ENCODE measurements at places on chromosomes 7 and 10.
A peak's percentile ranks its signal among the peaks of the same experiment; 100 is the strongest.

DNA sequence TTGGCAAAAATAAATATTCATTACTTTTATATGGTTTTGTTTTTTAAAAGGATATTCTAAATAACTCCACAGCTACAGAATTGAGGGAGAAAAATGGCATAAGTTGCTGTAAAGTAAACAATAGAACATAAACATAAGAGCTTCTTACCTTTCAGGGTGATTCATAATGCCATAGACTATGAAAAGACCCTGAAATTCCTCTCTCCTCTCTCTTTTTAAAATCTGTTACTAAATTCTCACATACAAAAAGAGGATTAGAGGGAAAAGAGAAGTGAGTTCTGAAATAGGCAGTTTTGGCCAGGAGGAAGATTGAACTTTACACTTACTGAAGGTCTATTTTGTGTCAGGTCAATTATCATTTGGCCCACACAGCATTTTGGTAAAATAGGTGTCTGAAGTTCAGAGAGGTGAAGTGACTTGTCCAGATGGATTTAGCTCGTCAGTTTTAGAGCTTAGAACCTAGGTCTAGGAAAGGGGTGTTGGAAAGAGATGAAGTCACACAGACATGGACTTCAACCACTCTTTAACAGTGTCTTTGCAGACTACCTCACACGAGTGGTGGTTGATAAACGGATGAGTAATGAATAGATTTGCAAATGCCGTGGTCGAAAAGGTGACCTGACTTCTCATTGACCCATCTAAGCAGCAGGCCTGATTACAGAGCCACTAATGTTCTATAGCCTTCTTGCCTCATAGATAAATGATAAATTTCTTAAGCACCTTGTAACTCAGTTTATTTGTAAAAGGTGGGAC is 190.6 kb upstream of the CCDC6 start:
- DNase-seq = no peak

DNA sequence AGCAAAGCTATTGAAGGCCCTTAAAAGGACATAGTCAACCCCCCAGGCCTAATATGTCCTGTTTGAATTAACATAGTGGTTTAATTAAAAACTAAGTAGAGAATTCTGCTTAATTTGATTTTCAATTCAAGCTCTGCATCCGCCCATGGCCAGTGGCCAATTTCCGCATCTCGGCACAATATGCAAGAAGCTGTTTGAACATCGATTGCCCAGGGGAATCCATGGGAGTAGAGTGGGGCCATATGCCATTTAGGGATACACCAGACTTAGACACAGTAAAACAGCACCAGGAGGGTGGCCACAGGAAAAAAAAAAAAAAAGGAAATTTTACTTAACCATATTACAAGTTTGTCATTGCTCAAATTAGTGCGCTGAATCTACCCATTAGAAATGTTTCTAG is 100.4 kb downstream of the LMBR1 start:
- no peak for DNase-seq

- no peak for DNase-seq
Measured at GRCh38 chr10:89275383-89275782, 23.8 kb upstream of the LIPA start.

DNA sequence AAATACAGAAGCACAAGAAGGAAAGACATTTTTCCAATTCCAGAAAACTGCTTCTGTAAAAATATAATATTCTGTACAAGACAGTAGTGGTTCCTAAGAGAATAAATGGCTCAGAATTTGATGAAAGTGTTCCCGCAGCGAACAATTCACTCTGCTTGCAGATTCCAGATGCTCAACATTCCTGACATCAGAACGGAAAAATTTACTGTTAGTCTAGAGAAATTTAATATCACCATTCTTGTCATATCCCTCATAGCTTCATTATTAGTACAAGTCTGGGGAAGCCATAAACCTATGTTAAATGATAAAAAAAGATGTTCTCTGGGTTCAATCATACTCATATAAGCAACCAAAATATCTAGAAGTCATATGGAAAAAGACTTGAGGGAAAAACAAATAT is 83.6 kb downstream of the MPP7 start:
- no peak for DNase-seq

DNA sequence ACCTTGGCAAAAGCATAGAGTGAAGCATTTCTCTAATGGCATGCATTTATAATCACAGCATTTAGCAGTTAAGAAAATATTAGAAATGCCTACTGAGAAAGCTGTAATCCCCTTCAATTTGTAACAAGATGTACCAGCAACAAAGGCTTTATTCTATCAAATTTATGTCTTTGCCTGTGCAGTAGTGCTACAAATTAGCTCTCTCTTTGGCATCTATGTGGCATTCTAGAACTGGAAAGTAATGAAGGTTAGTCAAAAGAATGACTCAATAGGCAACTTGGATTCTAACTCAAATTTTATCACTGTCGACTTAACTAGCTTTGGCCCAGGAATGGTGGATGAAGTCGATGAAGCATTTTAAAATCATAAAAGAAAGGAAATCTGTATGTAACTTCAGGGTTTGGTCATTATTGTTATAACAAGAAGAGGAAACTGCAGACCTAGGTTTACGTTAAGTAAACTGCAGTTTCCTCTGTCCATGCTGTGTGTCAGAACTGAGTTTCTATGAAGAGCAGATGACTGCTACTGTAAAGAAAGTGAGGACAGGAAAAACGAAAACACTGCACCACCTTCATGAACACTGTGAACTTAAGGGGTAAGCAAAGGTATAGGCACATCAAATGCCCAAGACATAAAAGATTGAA is 140.0 kb downstream of the RAPGEF5 start:
- no peak for DNase-seq

DNA sequence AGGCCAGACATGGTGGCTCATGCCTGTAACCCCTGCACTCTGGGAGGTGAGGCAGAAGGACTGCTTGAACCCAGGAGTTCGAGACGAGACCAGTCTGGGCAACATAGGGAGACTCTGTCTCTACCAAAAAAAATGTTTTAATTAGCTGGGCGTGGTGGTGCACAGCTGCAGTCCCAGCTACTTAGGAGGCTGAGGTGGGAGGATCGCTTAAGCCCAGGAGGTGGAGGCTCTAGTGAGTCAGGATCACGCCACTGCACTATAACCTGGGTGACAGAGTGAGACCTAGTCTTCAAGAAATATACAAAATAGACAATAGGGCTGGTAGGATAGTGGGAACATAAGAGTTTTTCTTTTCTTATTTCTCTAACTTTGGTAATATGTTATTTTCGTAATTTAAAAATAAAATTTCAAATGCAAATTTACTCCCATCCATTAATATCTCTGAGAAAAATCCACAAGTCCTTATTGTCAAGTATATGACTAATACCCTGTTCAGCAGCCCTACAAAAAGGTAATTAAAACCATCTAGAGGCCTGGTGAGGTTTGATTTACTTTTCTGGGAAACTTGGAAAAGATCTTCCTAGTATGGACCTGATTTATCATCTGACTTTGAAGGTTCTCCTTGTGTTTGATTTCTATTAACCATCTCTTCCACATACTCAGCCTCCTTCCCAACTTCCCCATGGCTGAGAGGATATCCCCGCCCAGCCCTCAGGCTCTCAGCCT is 50.0 kb downstream of the CREB3L2 start:
- no peak for DNase-seq

DNA sequence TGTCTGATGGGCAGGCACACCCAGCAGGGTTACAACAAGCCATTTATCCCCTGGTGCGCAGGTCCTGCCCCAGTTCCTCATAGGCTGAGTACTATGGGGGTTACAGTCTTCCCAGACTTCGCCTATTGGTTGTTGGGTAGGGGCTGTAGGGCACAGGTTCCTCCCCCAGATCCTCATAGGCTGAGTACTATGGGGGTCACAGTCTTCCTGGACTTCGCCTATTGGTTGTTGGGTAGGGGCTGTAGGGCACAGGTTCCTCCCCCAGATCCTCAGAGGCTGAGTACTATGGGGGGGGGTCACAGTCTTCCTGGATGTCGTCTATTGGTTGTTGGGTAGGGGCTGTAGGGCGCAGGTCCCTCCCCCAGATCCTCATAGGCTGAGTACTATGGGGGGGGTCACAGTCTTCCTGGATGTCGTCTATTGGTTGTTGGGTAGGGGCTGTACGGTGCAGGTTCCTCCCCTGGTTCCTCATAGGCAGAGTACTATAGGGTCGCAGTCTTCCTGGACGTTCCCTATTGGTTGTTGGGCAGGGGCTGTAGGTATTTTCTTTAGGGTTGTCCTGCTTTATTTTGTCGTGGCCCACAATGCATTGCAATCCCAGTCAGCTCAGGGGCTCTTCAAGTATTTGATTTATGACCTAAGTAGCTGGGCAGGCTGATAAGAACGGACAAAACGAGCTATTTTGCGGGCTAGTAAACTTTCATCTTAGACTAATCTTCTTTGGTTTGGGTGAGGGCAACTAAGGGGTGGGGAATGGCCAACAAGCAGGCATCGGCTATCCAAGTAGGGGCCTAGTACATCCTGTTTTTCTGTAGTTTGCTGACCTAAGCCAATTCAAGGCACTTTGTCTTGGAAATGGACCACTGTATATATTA is 3.4 kb downstream of the LRRC27 start:
- peak; percentile 24 for DNase-seq

DNA sequence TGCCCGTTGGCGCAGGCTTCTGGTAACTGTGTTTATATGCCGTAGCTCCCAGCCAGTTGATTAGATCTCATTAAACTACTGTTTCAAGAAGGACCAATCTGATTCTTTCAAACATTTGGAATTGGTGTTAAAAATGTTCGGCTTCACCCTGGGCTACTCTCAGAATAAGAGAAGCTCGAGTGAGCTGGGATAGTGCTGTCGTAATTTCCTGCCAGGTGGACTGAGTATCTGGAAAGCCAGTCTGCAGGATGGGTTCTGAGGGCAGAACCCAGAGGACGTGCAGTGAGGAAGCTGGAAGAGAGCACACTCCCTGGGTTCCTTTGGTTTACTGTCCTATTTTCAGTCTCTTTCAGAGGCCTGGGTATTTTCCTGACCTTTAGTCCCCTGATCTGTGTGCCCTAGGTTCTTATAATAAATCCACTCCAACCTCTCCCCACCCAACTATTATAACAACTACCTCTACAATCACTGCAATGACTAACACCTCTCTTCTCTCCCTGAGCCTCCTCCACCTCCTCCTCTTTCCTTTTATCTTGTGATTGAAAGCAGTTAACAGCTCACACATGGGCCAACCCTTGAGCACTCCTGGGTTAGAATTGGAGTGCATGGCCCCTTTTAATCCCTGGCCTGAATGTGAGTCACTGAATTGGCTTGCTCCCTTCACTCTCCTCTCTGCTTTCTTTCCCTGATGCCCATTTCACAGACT is 63.0 kb downstream of the AOAH start:
- DNase-seq = no peak

DNA sequence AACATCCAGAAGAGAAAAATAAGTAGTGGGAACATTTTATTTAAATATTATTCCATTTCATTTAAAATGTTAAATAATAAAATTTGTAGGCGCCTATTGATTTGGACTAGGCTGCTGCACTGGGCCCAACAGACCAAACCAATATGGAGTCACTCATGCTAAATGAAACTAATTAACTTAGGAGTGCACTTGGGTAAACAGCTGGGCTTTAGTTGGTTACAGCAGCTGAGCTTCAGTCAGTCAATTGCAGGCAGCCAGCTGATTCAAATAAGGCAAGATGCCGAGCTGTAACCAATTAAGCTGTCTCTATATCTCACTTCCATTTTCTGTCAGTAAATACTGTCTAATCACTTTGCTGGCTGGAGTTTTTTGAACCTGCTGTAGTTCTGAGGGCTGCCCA is 102.1 kb upstream of the WDR11 start:
- DNase-seq = no peak

- DNase-seq = no peak
Measured at GRCh38 chr7:85290269-85290668, 103.4 kb upstream of the SEMA3D start.
